Stimulated activated CD8-positive, alpha-beta memory T cell treated with anti-CD3 and anti-CD28 coated beads, Interleukin-4, amount 100 ng/mL, for 1 hour (primary cell): ENCODE measurements at places on chromosomes 3 and 15.

DNA sequence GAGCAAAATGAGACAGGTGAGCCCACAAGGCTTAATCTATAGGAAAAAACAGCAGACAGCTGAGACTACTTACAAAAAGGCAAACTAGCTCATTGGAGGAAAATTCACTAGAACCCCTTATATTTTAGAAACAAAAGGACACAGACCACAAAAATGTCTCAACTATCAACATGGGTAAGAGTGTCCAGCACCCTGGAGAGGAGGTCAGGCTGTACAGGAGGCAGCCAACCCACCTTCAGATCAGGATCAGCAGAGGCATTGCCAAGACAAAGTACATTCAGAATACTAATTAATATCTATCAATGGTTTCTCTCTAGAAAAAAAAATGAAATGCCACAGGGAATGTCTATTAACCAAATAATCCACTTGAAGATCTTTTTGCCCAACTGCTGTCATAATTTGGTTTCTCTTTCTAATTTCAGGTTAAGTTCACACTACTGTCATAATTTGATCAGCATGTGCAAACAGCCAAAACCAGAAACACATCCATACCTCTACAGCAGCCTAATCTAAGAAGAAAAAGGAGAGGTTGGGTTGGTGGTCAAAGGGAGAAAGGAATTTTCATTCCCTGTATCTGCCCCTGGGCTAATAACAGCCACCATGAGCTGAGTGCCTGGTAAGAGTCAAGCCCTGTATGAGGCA is 26.0 kb upstream of the THBS1 start:
- DNase-seq = no peak

GRCh38 chr3:170869645-170870593 is at the start of gene RPL22L1:
RPL22L1 (minus strand) TSS chr3:170870195; CDS start chr3:170870167, 28 bp downstream.
- peak; percentile 87 for DNase-seq

DNA sequence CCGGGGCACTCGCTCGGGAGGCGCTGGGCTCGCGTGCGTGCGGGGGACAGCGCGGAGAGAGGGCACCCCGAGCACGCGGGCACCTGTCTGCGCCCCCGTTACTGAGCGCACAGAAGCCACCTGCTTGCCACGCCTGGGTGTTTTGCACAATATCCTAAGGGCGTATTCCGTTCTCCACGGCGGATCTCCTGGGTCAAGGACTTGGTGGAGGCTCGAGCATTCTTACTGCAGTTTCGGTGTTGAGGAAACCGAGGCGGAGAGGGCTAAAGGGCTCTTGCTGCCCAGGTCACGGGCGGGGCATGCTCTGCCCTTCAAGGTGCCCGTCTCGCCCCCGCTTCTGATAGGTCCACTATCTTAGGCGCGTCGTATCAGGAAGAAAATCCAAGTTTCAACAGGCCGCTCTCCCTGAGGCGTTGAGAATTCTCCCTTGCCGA is 526 bp downstream of the GPD1L start:
- DNase-seq = no peak

DNA sequence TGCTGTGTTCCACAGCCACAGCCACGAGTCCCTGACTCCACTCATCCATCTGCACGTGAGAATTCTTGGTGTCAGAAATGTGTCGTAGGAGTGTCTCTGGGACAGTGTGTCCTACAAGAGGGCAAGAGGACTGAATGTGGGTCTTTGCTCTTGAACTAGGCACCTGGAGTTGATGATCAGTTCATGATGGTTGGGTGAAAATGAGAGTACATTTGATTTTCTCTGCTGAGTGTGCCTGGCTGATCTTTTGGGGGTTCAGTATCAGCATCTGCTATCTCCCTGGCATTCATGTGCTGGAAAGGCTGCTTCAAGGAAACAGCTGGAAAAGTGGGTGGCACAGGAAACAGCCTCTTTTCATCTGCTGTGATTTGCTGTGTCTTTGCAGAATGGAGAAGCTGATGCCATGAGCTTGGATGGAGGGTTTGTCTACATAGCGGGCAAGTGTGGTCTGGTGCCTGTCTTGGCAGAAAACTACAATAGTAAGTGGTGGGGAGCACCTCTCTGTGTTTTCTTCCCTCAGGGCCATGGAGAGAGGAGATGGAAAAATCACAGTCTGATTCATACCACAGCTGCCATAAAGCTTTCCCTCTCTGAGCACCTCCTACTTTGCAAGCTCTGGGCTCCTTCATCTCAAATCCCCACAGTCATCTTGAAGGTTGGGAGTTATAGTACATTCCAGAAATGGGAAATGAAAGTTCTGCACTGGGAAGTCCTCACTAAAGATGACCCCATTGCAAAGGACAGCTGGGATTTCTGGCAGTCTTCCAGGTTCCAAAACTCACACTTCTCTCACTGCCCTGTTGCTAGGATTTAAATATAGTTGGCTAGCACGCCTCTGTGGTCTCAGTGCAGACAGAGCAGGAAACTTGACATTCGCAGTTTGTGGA is 17.8 kb downstream of the TF start:
- no peak for DNase-seq

GRCh38 chr15:85730001-85730820 is 64.5 kb downstream of the KLHL25 start:
- no peak for DNase-seq

DNA sequence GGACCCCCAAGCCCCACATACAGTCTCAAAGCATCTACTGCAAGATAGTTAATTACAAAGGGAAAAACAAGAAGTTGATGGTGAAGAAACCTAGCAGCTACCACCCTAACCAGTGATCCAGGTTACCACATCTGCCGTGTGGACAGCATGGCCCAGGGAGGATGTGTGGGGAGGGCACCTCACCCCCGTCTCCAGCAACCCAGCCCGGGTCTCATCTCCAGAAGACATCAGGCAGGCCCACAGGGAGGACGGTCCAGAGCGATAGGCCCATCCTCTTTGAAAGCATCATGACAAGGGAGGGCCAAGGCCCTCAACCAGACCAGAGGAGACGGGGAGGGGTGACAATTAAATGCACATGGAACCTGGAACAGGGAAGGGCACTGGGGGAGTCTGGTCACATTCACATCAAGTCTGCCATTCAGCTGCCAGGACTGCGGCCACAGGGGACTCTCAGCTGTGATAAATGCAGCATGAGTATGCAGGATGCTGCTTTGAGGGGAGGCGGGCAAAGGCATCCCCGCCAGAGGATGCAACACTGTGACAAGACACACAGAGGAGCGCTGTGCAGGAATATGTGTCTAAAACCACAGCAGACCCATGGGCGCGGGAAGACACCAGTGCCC is 18.8 kb downstream of the ZXDC start:
- no peak for DNase-seq

GRCh38 chr3:156472684-156473083 is 82.2 kb downstream of the SSR3 start:
- no peak for DNase-seq

DNA sequence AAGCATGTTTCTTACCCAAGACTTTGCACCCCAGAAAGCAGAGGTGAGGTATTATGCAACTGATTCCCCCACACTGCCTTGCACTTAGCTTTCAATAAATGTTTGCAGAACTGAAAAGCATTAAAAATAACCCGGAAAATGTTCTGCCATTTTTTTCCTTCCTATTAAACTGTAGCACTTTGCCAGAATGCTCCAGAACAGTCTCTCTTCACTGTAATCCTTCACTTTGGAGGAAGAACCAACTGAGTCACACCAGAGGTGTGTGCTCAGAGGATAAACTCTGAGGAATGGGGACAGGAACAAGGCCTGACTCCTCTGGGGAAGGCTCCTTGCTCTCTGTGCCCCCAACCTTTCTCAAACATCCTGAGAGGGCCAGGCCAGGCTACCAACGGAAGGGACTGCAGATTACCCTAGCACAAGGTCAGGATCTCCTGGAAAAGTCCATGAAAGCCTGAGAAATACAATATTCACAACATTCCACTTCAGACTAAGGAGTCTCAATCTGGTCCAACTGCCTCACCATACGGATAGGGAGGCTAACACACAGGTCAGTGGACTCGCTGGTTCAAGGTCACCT is 19.0 kb downstream of the ANP32A start:
- no peak for DNase-seq

GRCh38 chr3:65676580-65676979 is 362.1 kb downstream of the MAGI1 start:
- DNase-seq = no peak
